Activated naive CD8-positive, alpha-beta T cell treated with anti-CD3 and anti-CD28 coated beads for 36 hours (primary cell): ENCODE measurements at places on chromosomes 5 and 9. TPM values are rescaled to one million over a fixed set of nuclear protein-coding genes. Genes with fewer than 3 reads are reported as not detected.

GRCh38 chr5:170525470-170526211, 21.8 kb downstream of the KCNIP1 start:
- H3K36me3 ChIP-seq, result no peaks in the 10 kb centered on the region
- no peak for DNase-seq
- H3K4me1 ChIP-seq, result no peaks in the 10 kb centered on the region
- H3K4me3 ChIP-seq, result no peak overlapping the region
- H3K27me3 ChIP-seq, result no peaks in the 10 kb centered on the region
- no peak overlapping the region for H3K27ac ChIP-seq

DNA sequence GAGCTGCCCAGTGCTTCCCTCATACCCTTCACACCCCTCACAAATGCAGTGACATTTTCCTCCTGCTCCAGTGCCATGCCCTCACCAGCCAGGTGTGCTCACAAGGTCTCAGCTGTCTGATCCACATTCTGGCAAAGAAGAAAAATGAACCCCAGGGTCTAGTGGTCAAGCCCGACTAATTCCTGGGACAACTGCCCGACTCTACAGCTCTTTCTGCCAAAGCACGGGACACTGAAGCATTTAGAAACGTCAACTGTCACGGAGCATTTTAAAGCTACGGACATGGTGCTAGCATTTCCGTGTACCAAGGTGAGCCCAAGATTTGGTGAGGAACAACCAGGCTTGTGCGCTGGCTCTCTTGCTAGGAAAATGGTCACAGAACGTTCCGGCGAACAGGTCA, 56.8 kb upstream of the PHYKPL start:
- H3K27ac ChIP-seq, result no peak overlapping the region
- H3K36me3 ChIP-seq, result no peaks in the 10 kb centered on the region
- no peak for DNase-seq
- H3K4me1 ChIP-seq, result no peaks in the 10 kb centered on the region
- H3K4me3 ChIP-seq, result no peak overlapping the region
- H3K27me3 ChIP-seq, result no peaks in the 10 kb centered on the region

The WNT8A gene
- not detected for total RNA-seq

The OR13C3 gene
- not detected for total RNA-seq

DNA sequence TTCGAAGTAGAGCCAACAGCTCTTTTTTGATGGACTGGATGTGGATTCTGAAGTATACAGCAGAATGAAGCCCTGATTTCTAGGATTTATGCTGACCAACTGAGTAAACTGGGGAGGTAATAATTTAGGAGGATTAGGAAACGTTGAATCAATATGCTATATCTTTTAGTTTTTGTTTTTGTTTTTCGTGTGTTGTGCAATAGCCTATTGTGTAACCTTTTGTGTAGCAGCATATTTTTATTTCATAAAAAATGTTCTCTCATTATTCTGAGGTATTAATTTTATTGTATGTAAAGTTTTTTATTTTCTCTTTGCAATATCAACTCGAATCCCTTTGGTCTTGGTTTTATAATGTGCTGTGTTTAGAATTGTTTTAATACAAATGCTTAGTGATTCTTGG, 902.3 kb downstream of the EFNA5 start:
- no peak overlapping the region for H3K4me3 ChIP-seq
- no peak overlapping the region for H3K27ac ChIP-seq
- no peaks in the 10 kb centered on the region for H3K36me3 ChIP-seq
- no peaks in the 10 kb centered on the region for H3K27me3 ChIP-seq

DNA sequence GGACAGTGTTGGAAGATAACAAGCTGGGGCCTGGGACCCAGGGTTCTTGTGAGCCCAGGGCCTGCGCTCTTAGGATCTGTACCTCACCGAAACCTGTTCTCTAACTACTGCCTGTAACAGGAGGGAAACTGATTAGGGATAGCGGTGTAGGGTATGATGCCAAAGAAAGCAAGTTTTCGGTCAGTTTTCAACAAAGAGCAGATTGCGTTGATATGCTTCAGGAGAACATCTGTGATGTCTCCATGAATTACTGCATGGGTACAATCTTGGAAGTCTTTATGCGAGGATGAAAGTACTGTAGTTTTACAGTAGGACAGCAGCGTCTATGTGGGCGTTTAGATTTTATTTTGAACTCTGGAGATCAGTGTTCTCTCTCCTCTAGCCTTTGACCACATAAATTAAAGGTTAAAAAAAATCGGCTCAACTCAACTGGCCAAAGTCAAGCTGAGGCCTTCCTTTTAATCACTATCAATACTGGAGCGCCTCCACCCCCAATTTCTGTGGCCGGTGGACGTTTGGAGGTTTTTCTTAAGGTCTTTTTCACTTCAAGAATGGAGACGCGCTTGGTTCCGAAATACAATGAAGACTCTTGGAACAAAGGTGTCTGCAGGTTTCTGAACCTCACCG, 3.0 kb downstream of the NFIL3 start:
- no peak for DNase-seq
- peak overlapping the region; percentile 56 for H3K4me3 ChIP-seq
- no peak overlapping the region for H3K27ac ChIP-seq
- H3K36me3 ChIP-seq, result peaks cover 8% of the 10 kb centered on the region
- peaks cover 54% of the 10 kb centered on the region for H3K27me3 ChIP-seq

The FIBCD1 gene
- not detected for total RNA-seq

DNA sequence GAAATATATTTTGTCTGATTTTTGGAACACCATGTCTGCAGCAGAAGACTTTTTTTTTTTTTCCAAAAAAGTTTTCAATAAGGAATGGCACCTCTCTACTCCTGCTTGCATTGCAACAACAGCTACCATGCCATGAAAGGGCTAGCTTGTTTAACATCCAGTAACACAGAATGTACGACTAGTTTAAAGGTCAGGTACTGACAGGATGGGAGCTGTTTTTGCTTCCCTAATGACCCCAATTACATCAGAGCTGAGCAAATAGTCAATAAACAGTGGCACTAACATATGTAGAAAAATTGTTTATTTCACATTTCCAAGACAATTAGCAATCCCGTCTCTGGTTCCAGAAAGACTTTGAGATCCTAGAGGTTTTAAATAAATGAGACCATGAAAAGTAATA, 693.8 kb downstream of the NR2F1-AS1 start:
- H3K27ac ChIP-seq, result no peak overlapping the region
- no peaks in the 10 kb centered on the region for H3K36me3 ChIP-seq
- no peaks in the 10 kb centered on the region for H3K4me1 ChIP-seq
- no peak for DNase-seq
- no peaks in the 10 kb centered on the region for H3K27me3 ChIP-seq
- no peak overlapping the region for H3K4me3 ChIP-seq

DNA sequence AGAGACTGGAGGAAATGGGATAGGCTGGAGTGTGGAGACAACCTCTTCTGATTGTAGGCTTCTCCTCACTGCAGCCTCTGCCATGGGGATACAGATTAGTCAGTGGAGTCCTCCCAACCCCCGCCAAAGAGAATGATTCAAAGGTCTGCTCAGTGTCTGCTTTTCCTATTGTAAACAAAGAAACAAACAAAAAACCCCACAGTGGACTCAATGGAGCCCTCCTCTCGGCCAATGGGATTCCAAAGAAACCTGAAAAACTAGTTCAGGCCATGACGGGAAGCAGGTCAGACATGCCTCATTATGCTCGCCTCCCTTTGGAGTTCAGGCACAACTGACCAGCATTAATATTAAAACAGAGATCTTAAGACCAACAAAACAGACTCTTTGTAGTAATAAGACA, 85.8 kb downstream of the SEC61B start:
- H3K27me3 ChIP-seq, result no peaks in the 10 kb centered on the region
- H3K4me3 ChIP-seq, result no peak overlapping the region
- no peak overlapping the region for H3K27ac ChIP-seq

The STING1 gene
- total RNA-seq, result 37.4 TPM

The SH2D3C gene
- 21.5 TPM for total RNA-seq
